ENCODE measurements at places on chromosomes 12 and 14.

DNA sequence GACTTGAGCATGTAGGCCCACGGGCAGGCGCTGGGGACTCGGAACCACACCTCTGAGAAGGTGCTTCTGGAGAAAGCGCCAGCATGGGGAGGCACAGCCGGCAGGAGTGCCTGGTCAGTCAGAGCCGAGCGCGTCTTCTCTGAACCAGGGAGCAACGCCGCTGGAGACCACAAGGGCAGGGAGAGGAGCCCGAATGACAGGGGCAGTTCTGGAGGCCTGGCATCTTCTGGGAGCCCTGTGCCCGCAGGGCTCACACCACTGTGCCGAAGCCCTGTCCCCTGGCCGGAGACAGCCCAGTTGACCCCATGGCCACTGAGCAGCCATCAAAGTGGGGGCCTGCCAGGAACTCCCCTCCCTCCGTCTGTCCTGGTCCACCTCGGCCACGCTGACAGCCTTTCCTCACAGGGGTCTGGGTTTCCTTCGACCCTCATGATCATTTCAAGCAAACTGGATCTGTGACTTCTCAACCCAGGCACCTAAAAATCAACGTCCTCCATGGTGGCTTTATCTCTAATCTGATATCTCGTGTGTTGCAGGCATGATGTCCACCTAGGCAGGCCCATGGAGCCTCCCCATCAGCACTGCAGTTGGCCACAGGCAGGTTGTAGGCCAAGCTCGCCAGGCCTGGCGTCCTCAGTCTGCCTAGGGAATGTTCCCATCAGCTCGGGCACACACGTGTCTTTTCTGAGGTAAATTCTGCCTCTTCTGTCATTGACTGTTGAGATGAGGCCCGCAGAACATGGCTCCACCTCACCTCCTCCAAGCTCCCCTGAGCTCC, 299.3 kb upstream of the RTL1 start:
- no peak for DNase-seq

DNA sequence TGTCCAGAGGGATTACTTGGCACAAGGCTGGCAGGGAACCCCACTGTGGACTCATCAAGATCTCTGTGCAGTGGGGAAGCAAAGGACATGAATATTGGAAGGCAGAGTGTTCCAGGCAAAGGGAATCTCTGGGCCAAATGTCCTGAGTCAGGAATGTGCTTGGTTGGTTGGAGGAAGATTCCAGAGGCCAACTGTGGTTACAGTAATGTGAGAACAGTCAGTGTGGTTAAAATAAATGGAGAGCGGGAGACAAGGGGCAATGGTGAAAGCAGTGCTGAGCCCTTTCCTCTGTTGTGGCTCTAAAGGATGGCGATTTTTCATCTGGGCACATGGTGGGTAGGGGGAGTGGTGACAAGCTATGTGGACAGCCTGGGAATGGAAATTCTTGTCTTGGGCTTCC, 948.2 kb downstream of the BCL11B start:
- DNase-seq = no peak

GRCh38 chr14:106511800-106512198, 985.4 kb downstream of the TMEM121 start:
- DNase-seq = no peak

GRCh38 chr12:132315507-132315906, 13.9 kb downstream of the GALNT9 start:
- DNase-seq = no peak

DNA sequence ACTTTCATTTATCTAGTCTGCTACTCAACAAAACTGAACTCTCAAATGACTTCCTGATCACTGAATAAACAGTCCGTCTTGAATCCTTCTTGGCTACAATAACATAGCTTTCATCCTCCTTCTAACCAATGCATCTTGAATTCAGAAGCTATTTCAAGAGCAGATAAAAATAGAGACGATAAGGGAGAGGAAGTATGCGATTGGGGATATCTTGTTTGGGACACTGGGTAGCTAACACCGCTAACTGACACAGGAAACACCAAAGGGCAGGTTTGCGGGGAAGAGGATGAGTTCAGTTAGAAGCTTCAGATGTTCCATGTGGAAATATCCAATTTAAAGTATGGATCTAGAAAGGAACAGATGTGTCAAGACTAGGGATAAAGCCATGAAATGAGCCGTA, 102.5 kb downstream of the SLC41A2 start:
- DNase-seq = no peak

- no peak for DNase-seq
Observed at GRCh38 chr12:57111031-57111734, at the start of gene STAT6. Gene STAT6, minus strand, starts transcription at chr12:57111362. Its CDS starts 3,084 bp downstream, at chr12:57108278.

DNA sequence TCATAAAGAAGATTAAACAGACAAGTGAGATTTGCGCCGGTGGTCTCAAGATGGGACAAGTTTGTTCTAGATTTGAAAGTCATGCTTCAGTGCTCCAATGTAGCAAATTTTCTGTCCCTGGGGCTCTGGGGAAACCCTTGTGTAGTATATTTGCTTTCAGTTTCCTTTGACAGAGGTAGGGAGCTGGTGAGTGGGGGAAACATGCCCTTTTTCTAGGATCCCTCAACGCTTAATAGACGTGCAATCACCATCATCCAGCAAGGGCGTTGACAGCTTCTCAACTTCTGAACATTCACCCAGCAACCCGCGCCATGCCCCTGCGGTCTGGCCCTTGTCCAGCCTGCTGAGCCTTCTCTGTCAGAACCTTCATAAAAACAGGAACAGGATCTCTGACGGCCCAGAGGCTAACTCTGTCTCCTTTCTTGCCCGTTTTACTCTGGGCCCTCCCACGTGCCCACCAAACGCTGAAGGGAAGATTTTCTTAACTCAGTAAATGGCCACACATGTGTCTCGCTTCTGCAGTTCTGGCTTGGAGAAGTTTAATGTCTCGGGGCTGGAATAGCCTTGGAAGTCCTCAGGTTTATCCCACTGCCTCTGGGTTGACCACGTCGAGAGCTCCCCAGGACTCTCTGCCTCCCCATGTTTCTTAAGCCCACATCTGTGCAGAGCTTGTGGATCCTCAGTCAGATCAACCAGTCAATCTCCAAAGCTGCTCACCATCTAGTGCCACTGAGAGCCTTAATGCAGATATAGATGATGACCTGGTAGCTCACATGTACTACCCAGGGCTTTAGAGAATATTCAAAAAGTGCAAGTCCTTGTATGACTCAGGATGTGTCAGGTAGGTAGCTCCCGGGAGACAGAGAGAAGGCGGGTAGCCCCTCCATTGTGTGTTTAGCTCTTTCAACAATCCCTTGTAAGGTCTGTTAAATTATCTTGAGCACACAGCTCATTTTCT, 58.1 kb upstream of the CCND2 start:
- DNase-seq = no peak

GRCh38 chr14:86652526-86652925, 1122.6 kb downstream of the FLRT2 start:
- DNase-seq = no peak

GRCh38 chr12:68428211-68428610, 96.0 kb upstream of the MDM1 start:
- no peak for DNase-seq

DNA sequence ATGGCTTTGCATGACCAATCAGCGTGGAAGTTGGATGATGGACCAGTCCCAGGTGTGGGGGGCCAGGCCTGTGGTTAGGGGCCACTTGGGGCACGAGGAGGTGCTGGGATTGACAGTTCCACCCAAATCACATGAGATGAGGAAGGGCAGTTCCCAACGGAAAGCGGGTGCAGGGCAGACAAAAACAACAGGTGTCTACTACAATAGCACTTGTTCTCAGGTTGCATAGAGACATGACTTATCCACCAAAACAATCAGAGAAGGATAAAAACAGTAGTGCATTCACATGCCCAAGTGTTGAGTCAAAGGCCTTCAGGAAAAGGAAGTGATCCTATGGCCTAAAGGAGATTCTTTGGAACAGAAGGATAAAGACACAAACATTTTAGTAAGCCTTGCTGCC, 14.6 kb upstream of the EIF2B2 start:
- DNase-seq = no peak

GRCh38 chr14:29348504-29348903, 579.1 kb downstream of the PRKD1 start:
- DNase-seq = no peak

DNA sequence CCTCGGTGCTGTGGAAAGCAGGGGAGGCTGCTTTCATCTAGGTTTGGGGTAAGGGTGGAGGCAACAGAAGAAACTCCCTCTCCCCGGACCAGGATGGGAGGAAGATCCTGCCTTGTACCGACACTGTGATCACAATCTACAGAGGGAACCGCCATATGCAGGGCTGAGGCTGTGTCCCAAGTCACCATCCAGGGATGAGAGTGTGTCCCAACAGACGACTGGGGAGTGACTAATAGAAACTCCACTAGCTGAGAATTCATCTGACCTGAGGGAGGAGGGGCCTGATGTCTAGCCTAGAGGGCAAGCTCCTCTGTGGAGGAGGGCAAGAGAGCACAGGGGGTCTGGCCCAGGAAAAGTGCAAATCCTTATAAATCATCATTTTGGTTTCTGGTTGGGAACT, 172.4 kb downstream of the CALM1 start:
- no peak for DNase-seq

GRCh38 chr14:59836116-59836515, 34.5 kb downstream of the RTN1 start:
- DNase-seq = no peak

- no peak for DNase-seq
Observed at GRCh38 chr14:89755816-89756215, 198.7 kb downstream of the EFCAB11 start.

DNA sequence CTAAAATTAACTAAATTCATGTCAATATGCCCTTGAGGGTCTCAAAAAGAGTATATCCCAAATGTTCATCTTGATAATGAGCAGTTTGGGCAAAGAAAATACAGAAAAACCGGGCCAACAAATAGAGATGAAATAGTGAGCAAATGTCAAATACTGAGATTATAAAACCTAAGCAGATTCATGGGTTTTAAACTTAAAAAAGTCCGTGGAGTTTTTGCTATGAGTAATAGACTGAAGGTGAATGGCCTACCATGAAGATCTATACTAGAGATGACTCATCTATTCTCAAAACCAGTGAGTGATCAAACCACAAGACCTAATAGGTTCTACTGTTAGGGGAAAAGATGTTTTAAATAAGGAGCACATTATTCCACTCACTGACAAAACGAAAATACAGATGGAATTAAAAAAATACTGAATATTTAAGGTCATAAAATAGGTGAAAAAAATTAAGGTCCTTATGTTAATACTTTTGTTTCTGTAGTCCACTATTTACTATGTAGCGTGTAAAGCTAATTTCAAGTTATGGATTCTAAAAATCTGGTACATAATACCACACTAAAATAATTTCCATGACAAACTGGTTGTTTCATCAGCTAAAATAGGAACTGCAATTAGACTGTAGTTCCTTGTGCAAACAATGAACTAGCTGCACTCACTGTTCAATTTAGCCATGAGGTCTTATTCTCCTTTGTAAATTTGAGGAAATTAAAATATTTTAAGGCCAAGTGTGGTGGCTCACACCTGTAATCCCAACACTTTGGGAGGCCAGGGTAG, 5.0 kb downstream of the HNRNPC start:
- no peak for DNase-seq

- no peak for DNase-seq
Observed at GRCh38 chr12:2023365-2023764, 19.1 kb upstream of the DCP1B start.

- no peak for DNase-seq
Observed at GRCh38 chr14:72883961-72884360, 9.9 kb downstream of the DPF3 start.

GRCh38 chr12:82838131-82838551, 151.4 kb downstream of the TMTC2 start:
- DNase-seq = no peak

DNA sequence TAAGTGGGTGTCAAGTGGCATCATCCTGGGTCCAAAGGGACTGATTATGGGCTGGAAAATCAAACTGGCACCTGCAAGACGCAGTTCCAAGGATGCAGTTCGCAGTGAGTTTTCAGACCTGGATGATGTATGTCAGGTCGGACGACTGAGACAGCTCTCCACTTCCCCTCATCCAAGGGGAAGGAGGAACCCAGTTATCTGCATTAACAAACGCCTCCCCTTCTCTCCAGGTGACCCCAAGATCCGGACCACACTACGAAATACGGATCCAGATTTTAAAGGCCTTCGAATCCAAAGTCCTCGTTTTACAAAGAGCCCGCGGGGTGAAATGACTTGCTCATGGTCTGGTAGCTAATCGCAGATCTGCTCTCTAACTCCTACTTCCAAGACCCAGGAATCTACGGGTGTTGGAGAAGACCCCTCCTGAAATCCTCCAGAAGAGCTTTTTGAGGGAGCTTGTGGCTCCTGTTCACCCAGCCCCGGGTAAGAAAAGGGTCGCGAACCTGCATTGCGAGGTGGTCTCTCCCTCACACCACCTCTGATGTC, 460 bp upstream of the SYNE2 start:
- peak; percentile 28 for DNase-seq

DNA sequence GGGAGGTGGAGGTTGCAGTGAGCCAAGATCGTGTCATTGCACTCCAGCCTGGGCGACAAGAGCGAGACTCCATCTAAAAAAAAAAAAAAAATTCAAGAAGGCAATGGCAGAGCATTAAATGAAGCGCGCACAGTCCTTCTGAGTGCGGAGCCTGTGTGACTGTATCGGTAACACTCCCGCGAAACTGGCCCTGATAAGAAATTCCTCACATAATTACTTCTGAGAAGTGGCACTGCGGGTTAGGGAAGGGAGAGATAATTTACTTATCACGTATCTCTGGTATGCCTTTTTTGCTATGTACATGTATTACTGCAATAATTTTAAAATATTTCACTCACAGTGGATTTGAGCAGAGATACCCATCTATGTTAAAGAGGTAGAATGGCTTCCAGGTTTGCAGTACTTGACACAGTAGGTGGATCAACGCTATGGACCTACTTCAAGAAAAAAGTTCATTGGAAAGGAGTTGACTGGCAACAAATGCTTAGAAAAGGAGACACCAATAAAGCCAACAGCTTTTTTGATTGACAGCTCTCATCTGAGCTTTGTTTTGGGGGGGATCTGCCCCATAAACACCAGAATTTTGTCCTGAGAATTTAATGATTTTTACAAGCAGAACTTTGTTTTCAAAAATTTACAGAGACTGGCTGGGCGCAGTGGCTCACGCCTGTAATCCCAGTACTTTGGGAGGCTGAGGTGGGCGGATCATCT, 29.2 kb upstream of the SPTLC2 start:
- DNase-seq = no peak

DNA sequence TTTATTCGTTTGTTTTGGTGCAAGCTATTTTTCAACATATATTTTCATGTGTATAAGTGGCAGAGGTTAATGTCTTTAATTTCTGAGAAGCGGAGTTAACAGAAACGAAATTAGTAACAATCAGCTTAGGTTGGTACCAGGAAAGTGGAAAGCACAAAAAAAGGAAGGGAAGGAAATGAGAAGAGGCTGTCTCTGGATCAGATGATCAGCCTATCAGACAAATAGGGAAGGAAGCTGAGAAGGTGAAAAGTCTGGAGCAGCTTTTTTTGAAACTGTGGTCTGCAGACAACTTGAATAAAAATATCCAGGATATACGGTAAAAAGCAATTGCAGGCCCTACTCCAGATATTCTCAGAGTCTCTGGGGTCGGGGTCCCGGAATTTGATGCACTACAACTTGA, 265.0 kb downstream of the SSPN start:
- DNase-seq = no peak

GRCh38 chr14:58643366-58643765, 5.6 kb downstream of the DACT1 start:
- no peak for DNase-seq
